ENCODE measurements at places on chromosomes 6 and 20.

DNA sequence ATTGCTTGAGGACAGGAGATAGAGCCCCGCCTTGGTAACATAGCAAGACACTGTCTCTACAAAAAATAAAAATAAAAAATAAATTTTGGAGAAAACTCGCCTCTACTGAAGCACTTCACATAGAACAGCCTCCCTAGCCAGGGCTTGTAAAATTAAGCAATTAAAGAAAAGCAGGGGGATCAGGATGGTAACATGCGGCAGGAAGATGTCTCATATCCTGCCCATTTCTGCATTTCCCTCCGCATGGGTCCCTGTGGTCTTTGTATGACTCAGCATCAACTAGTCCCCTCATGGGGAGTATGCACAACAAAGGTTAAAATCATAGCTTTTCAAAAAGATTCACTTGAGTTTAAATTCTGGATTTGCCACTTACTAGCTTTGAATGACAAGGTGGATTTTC, 379.0 kb downstream of the EPHA7 start:
- DNase-seq: no peak

GRCh38 chr6:9332241-9332780, 897.0 kb upstream of the SLC35B3 start:
- DNase-seq: no peak

DNA sequence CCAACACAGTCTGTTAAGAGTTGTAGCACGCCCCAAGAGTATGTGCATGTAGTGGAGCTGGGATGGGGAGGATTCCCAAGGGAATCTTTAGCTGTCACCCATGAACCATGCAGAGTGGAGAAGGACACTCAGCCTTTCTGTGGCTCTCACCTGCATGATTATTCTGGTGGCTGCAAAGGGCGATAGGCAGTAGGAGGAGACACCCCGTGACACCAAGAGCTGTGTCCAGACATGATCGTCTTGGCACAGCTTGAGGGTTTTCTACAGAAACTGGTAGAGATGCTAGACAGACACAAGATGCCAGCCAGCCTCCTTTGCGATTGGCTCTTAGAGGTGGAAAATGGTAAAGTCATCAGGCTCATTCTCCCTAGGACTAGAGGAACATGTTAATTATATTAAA, 3.1 kb upstream of the CSE1L start:
- DNase-seq: no peak

GRCh38 chr6:39496915-39497314, 174.4 kb upstream of the KCNK16 start:
- DNase-seq: no peak

DNA sequence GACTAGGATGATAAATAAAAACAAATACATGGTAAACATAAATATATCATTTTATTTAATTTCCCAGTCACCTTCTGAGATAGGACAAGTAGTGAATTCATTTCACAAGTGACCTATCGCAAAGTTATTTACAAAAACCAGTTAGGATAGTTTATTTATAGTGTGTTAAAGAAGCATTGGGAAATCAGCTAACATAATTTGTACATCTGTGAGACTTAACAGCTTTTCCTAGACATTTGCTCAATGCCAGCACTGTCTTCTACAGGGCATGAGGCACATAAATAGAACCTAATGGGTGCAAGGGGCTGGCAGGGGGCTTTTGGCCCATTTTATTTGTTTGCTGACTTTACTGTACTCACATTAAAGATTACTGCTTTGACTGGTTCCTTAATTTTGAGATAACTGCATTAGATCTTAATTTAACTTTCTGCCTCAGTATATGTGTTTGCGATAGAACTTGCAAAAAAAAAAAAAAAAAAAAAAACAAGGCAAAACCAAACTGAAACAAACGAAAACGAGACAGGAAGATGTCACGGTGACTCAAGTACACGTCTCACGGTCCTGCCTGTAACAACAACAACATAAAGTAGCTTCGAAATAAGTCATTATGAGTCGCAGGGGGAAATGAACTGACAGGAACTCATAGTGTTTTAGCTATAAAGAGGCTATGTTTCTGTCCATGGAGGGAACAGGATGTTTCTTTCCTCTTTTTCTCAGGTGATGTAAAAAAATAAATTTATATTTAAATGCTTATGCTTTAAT, 133.7 kb upstream of the GMDS start:
- DNase-seq: no peak

DNA sequence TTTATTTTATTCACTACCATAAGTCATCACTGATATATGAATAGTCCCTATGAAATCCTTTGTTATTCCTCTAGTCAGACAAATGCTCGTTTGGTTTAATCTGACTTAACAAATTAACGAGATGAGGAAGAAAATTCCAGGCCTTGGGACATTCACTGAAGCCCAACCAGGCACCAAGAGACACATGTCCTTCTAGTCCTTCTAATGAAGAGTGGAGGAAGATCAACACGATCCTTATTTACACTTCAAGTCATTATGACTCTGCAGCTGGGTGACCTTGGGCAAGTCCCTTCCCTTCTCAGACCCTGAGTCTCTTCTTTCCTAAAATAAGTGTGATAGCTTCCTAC, 117.5 kb downstream of the CEBPB start:
- DNase-seq: no peak

DNA sequence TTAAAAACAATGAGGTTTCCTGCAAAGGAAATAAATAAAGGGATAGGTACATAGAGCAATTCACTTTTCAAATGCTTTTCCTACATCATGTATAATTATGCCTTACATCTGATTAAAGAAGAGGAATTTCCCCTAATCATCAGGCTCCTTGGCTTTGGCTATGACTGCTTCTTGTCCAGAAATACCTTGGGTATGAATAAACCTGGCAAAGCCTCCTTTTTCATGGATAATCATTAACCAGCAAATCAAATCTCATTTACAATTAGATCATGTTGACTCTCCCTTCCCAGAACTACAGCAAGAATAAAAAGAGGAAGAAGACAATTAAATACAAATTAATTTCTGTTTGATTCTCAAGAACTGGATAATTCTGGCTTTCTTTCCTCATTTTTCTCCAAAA, 58.0 kb upstream of the CD2AP start:
- no peak for DNase-seq

- no peak for DNase-seq
Observed at GRCh38 chr6:43658161-43658560, 13.3 kb downstream of the RSPH9 start.

DNA sequence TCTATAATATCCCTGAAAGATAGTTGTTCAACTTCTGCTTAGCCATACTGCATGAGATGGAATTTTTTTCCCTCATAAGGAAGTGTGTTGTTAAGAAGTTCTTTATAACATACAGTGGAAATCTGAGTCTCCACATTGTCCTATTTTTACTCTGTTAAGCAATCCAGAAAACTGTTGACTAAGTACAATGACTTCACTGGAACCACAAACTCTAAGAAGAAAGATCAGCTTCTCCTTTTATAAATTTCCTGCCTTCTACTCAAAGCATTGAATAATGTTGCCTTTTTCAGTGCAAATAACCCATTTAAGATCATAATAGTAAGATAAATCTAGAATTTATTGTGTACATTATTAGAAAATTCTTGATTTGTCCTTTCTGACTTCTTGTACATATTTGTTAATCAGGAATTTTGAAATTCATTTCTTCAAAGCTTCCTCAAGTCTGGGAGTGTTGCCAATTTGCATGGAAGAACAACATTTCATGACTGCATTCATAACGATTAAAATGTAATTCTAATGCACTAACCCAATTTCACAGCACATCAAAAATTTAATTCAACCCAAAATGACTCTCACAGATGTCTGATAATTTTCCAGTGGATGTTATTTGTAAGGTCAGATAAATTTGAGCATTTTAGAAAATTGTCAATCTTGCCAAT, 45.6 kb upstream of the ANKEF1 start:
- no peak for DNase-seq

DNA sequence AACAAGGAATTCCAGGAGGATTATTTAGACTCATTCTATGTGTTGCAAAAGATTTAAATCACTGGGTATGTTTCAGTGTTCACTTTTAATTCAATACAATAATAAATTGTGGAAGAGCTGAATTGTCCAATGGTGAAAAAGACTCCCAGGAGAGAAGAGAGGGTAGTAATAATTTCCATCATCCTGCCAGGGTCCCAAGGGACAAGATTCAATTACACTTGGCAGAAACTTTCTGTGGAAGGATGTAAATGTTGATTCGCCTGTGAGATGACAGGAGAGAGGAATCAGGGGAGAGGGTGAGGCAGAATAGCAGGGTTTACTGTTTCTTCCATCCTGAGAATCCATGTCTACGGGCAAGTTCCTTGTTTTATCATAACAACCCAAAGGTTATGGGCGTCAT, 342.7 kb downstream of the ESR1 start:
- no peak for DNase-seq

- no peak for DNase-seq
Observed at GRCh38 chr20:19749618-19750071, 8.4 kb upstream of the RIN2 start.

DNA sequence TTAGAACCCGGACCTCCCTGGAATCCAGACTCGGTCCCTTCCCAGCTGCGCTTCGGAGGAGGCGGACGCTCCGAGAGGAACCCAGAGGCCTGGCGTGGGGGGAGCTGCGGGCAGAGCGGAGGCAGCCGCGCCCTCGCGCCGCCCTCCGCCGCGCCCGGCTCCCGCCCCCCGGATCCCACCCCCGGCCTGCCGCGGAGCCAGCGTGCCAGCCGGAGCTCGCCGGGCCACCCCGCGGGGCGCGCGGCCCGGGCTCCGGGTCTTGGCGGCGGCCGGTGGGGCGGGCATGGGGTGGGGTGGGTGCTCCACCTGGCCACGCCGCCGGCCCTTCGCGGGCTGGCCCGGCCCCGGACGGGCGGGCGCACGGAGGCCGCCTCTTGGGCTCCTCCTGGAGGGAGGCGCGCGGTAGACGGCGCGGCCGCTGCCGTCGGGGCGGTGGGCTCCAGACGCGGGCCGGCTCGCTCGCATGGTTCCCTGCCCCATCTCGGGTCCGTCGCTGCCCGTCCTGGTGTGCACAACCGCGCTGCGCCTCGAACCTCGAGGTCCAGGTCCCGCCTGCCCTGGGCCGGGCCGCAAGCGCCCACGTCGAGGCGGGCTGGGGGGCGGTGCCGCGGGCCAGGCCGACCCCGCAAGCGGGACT, 592 bp upstream of the CDYL start:
- DNase-seq: no peak

DNA sequence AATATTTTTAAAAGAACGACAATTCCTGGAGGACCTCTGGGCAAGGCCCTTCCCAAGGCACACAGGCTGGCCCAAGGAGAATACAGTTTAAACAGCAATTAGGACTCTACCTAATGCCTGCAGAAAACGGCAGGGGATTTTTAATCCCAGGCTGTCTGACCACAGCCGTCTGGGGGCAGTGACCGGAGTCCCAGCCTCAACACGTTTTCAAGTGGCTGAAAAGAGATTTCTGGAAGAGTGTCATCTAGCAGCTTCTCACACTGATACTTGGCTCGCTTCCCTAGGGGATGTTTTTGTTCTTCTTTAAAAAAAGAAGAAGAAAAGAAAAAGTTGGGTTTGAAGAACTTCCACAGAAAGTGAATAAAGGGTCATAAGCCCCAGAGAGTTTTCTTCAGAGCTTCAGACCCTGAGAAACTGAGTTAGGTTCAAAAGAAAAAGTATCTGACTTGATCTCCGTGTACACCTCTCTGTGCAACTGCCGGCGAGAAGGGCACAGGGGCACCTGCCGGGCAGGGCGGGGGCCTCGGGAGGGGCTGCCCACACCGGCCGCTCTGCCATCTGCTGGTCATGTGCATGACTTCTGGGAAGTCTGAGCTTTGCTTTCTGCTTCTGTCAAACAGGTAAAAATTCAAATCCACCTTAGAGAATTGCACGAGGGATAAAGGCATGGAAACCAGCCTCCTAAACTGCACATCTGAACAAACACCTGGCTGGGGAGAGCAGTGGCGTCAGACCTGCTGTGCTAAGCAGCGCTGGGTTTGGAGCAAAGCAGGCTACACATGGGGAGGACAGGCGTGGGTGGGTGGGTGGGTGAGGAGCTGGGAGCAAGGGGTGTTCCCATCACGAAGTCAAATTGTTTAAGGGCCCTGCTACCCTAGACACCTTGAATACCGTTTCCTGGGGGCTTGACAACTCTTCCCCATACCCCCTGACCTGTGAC, 33.0 kb downstream of the RRBP1 start:
- DNase-seq: peak; percentile 16

GRCh38 chr6:132465530-132466485, 47.1 kb downstream of the STX7 start:
- DNase-seq: no peak

DNA sequence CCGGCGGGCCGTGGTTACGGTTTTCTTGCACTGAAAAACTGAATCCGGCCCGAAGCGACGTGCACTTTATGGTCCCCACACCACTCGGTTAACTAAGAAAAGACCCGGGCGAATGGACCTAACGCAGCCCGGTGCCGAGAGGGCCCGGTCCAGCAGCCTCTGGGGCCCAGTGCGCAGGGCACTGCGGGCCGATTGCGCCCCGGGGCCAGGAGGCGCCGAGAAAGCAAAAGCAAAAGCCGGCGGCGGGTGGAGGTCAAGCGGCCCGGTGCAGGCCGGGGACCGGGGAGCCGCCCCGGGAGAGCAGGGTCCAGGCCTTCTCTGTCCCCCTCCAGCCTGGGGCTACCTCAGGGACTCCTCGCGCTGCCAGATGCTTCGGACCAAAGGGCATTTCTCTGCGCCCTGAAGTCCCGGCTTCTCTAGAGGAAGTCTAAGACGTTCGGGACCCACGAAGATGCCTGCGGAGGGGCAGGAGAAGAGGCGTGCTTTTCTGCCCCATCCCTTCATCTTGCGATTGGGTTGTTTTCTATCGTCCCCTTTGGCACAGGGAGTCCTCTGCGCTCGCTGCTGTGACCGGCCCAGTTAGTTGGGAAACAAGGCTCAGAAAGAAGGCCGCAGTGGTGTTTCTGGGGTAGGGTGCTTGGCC, 4.4 kb downstream of the FOXF2 start:
- no peak for DNase-seq

- no peak for DNase-seq
Observed at GRCh38 chr6:170082531-170083187, 208.2 kb downstream of the DLL1 start.

- peak; percentile 97 for DNase-seq
Observed at GRCh38 chr6:36302227-36302976, 32.5 kb downstream of the PNPLA1 start.

DNA sequence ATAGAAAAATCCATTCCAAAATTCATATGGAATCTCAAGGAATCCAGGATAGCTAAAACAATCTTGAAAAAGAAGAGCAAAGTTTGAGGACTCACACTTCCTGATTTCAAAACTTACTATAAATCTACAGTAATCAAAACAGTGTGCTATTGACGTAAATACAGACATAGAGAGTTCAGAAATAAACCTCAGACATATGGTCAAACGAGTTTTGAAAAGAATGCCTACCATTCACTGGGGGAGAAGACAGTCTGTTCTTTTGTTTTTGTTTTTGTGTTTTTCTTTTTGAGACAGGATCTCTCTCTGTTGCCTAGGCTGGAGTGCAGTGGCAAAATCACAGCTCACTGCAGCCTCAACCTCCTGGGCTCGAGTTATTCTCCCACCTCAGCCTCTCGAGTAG, 25.3 kb upstream of the PROKR2 start:
- DNase-seq: no peak

DNA sequence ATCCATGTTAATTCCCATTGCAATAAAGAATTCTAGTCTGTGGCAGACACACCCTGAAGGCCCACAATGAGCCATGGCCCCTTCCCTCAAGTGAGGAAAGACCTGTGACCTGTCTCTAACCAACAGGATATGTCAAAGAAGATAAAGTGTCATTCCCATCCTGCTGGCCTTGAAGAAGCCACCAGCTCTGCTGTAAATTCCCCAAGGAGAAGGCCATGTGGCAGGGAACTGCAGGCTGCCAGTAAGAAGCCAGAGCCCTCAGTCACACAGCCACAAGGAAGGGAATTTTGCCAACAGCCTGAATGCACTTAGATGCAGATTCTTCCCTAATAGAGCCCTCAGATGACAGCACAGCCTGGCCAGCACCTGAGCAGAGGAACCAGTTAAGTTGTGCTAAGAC, 24.8 kb downstream of the VIP start:
- no peak for DNase-seq
